ENCODE measurements at places on chromosomes 2 and 18.

DNA sequence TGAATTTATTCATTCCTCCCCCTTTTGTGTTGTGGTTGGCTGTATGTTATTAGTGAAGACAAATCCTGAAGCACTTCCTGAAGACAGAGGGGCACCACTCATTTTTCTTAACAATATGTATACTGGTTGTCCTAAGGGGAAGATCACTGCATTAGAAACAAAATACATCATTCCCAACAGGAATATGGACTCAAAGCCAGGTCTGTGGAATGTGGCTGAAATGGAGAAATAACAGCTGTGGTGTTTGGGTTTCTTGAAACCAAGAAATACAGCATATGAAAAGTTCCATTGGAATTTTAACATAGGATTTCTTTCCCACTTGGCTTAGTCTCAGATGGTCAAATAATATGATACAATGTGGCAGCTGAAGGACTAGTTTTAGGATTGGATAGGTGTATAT lies 267.6 kb downstream of the KCNE4 start:
- DNase-seq = no peak

GRCh38 chr2:224971214-224971613 lies 71.1 kb downstream of the DOCK10 start:
- no peak for DNase-seq

- no peak for DNase-seq
Observed at GRCh38 chr18:58578321-58578720, 50.6 kb downstream of the ALPK2 start.

DNA sequence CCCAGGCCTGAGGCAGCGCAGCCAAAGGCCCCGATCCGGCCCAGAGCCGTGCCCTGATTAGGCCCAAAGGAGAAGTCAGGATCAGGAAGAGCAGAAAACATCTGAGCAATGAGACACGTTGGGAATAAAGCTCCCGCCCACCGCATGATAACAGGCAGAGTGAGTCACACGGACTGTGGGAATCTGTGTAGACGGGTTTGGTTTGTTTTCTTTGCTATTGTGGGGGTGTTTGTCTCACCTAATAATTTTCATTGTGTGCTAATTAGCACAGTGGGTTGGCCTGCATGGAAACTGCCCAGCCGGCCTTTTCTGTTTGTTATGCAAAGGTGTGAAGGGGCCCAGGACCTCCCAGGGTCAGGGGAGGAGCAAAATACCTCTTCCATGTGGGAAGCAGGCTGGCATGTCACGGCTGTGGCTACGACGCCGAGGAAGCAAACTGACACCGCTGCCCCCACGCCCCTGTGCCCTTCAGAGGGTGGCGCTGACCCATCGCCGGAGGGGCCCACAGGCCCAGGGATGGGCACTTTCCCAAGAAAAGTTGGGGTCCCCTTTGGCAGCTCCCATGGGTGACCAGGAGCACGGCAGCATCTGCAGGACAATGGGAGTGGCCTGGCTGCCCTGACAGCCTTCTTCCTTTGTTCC lies 68.4 kb upstream of the CTDP1 start:
- peak; percentile 69 for DNase-seq

GRCh38 chr18:79309614-79310358 lies 85.9 kb upstream of the NFATC1 start:
- DNase-seq = no peak

GRCh38 chr18:27901424-27902226 lies 275.3 kb downstream of the CDH2 start:
- no peak for DNase-seq

- no peak for DNase-seq
Observed at GRCh38 chr2:191122638-191123294, 28.0 kb downstream of the STAT4 start.

GRCh38 chr2:64624108-64624610 lies 29.6 kb downstream of the SERTAD2 start:
- no peak for DNase-seq

- DNase-seq = no peak
Observed at GRCh38 chr18:59842947-59843346, 56.8 kb upstream of the PMAIP1 start.

DNA sequence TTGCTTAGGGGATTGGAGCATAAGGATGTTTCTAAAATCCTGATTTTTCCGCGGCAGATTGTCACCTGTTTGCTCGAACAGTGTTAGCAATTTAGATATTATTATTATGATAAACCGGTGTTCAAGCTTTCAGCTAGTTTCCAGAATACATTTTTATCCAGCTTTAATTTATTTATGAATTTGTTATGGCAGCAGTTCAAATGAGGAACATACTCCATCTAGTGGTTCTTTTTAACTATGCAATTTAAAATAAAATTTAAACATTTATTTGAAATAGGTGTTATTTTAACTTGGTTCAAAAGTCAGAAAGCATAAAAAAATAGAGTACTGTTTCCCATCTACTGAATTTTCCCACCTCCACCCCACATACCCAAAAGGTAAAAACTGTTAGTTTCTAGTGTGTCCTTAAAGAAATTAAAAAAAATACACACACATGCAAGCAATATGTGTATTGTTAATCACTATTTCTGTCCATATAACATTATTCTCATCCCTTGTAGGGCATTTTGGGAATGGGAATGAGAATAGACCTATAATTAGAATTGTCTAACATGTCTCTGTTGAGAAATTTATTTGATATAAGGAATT lies 23.2 kb downstream of the ACOXL start:
- DNase-seq = no peak

DNA sequence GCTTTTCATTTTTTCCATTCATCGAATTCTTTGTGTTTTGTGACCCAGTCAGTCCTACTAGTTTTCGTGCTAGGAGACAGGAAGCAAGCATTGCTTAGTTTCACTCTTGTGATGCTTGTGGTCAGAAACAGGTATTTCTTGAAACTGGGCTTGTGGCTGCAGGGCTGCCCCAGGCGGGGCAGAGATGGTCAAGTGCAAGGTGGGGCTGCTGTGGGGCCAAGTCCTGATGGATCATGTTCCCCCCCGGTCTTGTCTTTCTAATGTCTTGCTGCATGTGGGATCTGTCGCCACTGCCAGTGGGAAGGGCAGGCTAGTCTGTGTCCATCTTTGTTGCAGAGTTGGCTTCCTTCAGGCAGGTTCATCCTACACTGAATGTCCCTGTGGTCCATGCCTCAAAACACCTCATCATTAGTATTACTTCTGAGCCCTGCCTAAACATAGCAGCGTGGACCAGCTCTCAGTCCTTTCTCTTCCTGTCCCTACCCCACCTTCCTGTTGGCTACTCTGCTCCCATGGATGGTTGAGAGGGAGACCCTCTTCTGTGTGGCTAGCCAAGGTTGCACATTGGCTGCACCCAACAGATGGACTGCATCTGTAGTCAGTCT lies 38.7 kb downstream of the INPP4A start:
- no peak for DNase-seq

DNA sequence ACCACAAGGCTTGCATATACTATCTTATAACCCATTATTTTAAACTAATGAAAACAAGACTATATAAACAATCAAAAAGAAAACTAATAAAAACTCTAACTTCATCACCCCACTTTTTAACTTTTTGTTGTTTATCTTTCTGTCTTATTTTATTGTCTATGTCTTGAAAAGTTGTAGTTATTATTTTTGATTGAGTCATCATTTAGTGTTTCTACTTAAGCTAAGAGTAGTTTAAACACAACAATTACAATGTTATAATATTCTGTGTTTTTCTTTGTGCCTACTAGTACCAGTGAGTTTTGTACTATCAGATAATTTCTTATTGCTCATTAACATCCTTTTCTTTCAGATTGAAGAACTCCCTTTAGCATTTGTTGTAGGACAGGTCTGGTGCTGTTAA lies 318.7 kb upstream of the ATP5MC3 start:
- DNase-seq = no peak

DNA sequence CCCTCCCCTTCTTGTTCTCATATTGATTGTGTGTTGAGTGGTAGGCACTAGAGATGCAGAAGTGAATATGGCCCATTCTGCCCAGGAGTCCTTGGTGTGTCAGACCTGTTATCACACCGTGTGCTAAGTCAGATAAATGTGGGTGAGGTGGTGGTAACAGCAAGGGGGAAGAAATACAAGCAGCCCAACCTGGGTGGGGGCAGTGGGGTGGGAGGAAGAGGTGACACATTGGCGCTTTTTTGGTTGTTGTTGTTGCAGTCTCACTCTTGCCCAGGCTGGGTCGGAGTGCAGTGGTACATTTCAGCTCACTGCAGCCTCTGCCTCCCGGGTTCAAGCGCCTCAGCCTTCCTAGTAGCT lies 12.8 kb downstream of the B3GNT2 start:
- DNase-seq = no peak

DNA sequence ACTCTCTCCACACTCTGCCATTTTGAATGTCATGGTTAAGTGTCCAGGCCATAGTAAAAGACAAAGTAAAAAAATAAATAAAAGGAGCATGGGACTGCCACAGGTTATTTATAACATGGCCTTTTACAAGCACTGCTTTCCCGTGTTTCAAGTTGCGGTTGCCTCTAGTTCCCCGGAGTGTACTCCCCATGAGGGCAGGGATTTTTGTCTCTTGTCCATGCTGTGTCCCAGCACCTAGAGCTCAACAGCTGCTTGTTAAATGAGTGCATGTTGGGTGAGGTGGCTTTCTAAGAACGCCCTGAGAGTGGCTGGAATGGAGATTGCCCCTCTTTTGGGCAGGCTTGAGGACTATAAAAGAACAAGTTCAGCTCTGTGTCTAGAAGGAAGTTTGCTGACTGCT lies 8.4 kb downstream of the CAVIN2 start:
- no peak for DNase-seq

GRCh38 chr2:135651717-135652116 lies 89.9 kb upstream of the UBXN4 start:
- DNase-seq = no peak

Measured in upper lobe of left lung (tissue), 6 donors.